HCT116 (cell line): ENCODE measurements at places on chromosomes 13 and 19. TPM values are rescaled to one million over a fixed set of nuclear protein-coding genes. Genes with fewer than 3 reads are reported as not detected.
A peak's percentile ranks its signal among the peaks of the same experiment; 100 is the strongest.

Gene DMKN
- 246 TPM for total RNA-seq

Gene ZNF582
- not detected for total RNA-seq

Gene SPIB
- total RNA-seq = 0.96 TPM

Gene PSG6
- not detected for total RNA-seq

Gene IZUMO2
- total RNA-seq = not detected

DNA sequence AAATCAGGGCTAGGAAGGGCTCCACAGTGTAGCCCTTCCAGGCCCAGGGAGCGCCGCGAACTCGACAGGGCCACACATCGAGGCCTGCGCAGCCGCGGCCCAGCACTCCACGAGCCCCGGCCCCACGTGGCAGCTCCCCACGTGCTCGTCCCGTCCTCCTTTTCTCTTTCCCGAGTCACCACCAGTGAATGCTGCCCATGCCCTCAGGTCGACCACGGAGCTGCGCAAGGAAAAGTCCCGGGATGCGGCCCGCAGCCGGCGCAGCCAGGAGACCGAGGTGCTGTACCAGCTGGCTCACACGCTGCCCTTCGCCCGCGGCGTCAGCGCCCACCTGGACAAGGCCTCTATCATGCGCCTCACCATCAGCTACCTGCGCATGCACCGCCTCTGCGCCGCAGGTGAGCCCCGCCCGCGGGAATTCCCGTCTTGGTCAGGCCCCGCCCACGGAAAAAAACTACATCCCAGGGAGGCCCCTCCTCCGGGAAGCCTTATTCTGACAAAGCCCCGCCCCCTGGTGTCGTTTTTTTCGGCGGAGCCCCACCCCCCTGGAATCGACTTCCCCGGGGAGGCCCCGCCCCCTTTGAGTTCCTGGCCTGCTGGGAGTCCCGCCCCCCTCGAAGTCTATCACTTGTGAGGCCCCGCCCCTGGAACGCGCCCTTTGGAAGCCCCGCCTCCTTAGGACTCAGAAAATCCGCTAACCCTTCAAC lies 7.0 kb downstream of the HIF3A start:
- no peaks in the 10 kb centered on the region for H3K36me3 ChIP-seq
- H3K4me1 ChIP-seq = peaks cover 31% of the 10 kb centered on the region
- H3K27me3 ChIP-seq = no peaks in the 10 kb centered on the region
- H3K4me3 ChIP-seq = peak overlapping the region; percentile 53
- peak; percentile 92 for DNase-seq

GRCh38 chr19:34816708-34817107 lies 43.7 kb upstream of the ZNF599 start:
- H3K36me3 ChIP-seq = no peaks in the 10 kb centered on the region
- no peak overlapping the region for H3K27ac ChIP-seq
- no peak overlapping the region for H3K4me3 ChIP-seq
- no peaks in the 10 kb centered on the region for H3K4me1 ChIP-seq
- no peak for DNase-seq

- no peaks in the 10 kb centered on the region for H3K4me1 ChIP-seq
- DNase-seq = no peak
Measured at GRCh38 chr13:106882246-106882645, 314.3 kb upstream of the ARGLU1 start.

- DNase-seq = no peak
- peaks cover 23% of the 10 kb centered on the region for H3K4me1 ChIP-seq
- no peaks in the 10 kb centered on the region for H3K27me3 ChIP-seq
- H3K4me3 ChIP-seq = peak overlapping the region; percentile 23
- H3K27ac ChIP-seq = no peak overlapping the region
Measured at GRCh38 chr19:18208098-18208951, 4.5 kb upstream of the RAB3A start.

DNA sequence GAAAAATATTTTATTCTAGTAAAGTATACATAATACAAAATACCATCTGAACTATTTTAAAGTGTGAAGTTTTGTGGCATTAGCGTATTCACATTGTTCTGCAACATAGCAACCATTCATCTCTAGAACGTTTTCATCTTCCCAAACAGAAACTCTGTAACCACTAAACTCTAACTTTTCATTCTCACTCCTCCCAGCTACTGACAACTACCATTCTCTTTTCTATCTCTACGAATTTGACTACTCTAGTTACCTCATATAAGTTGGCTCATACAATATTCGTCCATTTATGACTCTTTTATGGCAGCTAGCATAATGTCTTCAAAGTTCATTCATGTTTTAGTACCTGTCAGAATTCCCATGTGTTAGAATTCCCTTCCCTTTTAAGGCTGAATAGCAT lies 150.5 kb upstream of the MIR17HG start:
- H3K27ac ChIP-seq = no peak overlapping the region
- H3K4me1 ChIP-seq = no peaks in the 10 kb centered on the region
- DNase-seq = no peak
- no peak overlapping the region for H3K4me3 ChIP-seq

DNA sequence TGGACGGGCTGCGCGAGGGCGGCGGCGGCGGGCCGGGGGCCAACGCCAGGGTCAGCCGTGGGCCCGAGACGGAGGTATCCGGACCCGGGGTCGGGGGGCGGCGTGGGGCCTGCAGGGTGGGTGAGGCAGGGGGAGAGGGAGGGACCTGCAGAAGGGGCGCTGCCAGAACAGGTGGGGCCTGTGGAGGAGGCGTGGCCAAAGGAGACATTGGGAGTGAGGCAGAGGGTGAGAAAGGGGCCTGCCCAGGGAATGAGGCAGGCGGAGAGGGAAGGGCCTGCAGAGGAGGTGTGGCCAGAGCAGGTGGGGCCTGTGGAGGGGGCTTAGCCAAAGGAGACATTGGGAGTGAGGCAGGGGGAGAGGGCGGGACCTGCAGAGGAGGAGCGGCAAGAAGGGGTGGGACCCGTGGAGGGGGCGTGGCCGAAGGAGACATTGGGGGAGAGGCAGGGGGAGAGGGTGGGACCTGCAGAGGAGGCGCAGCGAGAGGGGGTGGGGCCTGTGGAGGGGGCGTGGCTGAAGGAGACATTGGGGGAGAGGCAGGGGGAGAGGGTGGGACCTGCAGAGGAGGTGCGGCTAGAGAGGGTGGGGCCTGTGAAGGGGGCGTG lies 4.2 kb downstream of the PRR36 start:
- peak; percentile 79 for DNase-seq
- H3K27ac ChIP-seq = peak overlapping the region; percentile 86
- H3K4me1 ChIP-seq = peaks cover 73% of the 10 kb centered on the region
- H3K36me3 ChIP-seq = no peaks in the 10 kb centered on the region
- H3K4me3 ChIP-seq = peak overlapping the region; percentile 39

- peaks cover 11% of the 10 kb centered on the region for H3K36me3 ChIP-seq
- no peak overlapping the region for H3K27ac ChIP-seq
- H3K27me3 ChIP-seq = no peaks in the 10 kb centered on the region
- no peak for DNase-seq
- no peak overlapping the region for H3K4me3 ChIP-seq
Measured at GRCh38 chr19:11554160-11554559, 4.9 kb downstream of the ELOF1 start.

DNA sequence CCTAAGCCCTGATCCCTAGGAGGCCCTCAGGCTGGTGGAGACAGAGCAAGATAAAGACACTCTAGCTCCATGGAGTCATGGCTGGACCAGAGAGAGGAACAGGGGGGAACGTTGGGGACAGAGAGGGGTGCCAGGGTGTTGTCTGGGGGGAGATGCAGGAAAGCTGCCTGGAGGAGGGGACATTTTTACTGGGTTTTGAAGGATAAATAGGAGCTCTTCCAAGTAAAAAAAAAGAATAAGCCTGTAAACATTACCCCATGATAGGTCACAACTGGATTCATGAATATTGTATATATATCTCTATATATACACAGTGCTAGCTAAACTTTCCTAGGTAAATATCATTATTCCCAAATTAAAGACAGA lies 714 bp downstream of the HSH2D start:
- no peak for DNase-seq
- H3K4me3 ChIP-seq = peak overlapping the region; percentile 61
- no peaks in the 10 kb centered on the region for H3K27me3 ChIP-seq
- H3K4me1 ChIP-seq = peaks cover 17% of the 10 kb centered on the region

GRCh38 chr19:33796164-33796875 lies at the start of gene KCTD15:
Gene KCTD15, plus strand, starts transcription at chr19:33796870. Its CDS starts 3,585 bp downstream, at chr19:33800455.
- peaks cover 15% of the 10 kb centered on the region for H3K4me1 ChIP-seq
- peak within 1 kb of the TSS; percentile 59 for H3K4me3 ChIP-seq
- no peaks in the 10 kb centered on the region; the same call in 1 of the 2 replicates for H3K36me3 ChIP-seq
- no peak for DNase-seq

DNA sequence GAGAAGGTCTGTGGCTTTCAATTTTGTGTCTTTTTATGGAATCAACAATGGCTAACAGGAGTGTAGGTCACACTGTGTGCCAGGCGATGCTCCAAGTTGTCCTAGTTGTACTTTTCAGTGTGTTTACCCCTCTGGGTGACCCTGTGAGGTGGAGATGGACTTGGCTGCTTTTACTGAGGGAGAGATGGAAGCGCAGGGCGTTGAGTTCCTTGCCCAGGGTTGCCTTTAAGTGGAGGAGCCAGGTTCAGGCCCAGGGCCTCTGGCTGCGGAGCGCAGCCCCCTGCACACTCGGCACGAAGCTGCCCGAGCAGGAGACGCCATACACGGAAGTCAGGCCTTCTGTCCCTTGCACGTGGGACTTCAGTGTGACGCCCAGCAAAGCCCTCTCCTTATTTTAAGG lies 112.8 kb downstream of the RAB20 start:
- DNase-seq = no peak
- no peaks in the 10 kb centered on the region for H3K36me3 ChIP-seq
- H3K4me3 ChIP-seq = no peak overlapping the region
- peaks cover 22% of the 10 kb centered on the region for H3K4me1 ChIP-seq

GRCh38 chr19:10219678-10220077 lies 11.5 kb downstream of the S1PR2 start:
- H3K4me1 ChIP-seq = peaks cover 2% of the 10 kb centered on the region; the same call in 1 of the 2 replicates
- DNase-seq = no peak
- H3K4me3 ChIP-seq = no peak overlapping the region

GRCh38 chr19:35757231-35757748 lies 461 bp upstream of the HSPB6 start:
- H3K4me3 ChIP-seq = peak overlapping the region; percentile 96
- H3K27ac ChIP-seq = peak overlapping the region; percentile 75
- peaks cover 25% of the 10 kb centered on the region for H3K4me1 ChIP-seq

GRCh38 chr13:110238818-110239195 lies 68.2 kb downstream of the COL4A1 start:
- no peak overlapping the region for H3K27ac ChIP-seq
- no peaks in the 10 kb centered on the region for H3K36me3 ChIP-seq
- no peak overlapping the region for H3K4me3 ChIP-seq

GRCh38 chr19:45637890-45638667 lies 1.1 kb downstream of the EML2 start:
- H3K27me3 ChIP-seq = no peaks in the 10 kb centered on the region
- no peaks in the 10 kb centered on the region for H3K36me3 ChIP-seq
- H3K27ac ChIP-seq = peak overlapping the region; percentile 79

DNA sequence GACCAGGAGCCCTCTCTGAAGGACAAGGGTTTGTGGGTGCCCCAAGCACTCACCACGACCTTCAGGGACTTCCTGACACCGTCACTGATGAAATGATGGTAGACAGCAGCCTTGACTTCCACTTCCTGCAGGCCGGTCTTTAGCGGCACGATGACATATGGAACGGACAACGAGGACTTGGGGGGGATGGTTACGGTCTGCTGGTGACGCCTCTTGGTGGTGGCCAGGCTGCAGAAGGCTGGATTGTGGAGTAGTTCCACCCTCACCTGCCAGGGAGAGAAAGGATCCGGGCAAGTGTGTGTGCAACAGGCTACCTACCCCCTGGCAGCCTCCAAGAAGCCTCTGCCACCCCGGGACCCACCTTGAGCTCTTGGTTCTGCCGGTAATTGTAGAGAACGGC lies 23.2 kb downstream of the C3 start:
- no peaks in the 10 kb centered on the region for H3K27me3 ChIP-seq
- no peak for DNase-seq
- no peak overlapping the region for H3K4me3 ChIP-seq
- no peaks in the 10 kb centered on the region for H3K4me1 ChIP-seq
- no peaks in the 10 kb centered on the region for H3K36me3 ChIP-seq

DNA sequence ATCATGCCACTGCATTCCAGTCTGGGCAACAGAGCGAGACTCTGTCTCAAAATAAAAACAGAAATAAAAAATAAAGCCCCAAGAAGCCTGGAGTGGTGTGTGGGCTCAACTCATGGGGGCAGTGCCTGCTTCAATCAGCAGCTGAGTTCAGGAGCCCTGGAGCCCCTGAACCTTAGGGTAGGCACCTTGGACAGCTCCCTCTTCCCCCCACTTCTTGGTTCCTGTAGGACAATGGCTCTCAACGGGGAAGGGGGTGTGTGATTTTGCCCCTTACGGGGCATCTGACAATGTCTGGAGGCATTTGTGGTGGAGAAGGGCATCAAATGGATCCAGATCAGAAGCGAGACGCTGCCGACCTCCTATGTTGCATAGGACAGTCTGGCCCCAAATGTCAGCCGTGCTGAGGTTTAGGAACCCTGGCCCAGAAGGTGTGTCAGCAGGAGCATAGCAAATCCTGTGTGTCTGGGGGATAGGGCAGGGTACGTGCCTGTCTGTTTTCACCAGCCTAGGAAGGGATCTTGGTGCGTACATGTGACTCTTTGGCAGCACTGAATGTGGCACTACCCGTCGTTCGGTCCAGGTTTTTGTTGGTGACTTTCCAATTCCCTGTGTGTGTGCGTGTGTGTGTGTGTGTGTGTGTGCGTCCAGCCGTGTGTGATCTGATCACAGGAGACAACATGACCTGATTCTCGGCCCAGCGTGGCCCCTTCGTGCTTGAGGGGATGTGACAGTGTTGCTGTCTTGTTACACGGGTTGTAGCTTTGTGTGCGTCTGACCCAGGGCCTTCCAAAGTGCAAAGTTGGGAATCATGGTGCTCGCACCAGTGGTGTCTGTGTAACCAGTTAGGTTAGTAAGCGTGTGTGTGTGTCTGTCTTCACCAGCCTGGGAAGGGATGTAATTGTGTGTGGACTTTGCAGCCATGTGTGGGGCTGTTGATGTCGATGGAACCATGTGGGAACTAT lies 7.5 kb downstream of the IGLON5 start:
- no peaks in the 10 kb centered on the region for H3K4me1 ChIP-seq
- no peak overlapping the region for H3K4me3 ChIP-seq

DNA sequence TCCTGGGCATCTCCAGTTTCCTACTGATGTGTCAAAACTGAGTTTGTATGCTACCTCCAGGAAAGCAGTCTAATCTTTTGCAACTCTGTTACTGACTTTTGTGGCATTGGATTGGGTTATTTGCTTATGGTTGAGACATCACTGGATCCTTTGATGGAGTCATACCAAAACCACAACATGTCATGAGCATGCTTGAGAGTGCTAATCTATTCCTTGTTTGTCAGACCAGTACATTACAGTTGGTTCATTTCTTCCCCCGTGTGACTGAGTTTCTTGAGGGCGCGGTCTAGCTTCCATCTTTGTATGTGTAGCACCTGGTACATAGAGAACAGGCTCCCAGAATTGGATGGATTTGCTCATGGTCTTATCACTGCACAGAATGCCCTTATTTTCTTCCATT lies 43.2 kb downstream of the SUGT1 start:
- H3K27me3 ChIP-seq = no peaks in the 10 kb centered on the region
- DNase-seq = no peak
- H3K27ac ChIP-seq = no peak overlapping the region
- no peak overlapping the region for H3K4me3 ChIP-seq
- no peaks in the 10 kb centered on the region for H3K4me1 ChIP-seq
